Hematopoietic multipotent progenitor cell treated with erythropoietin and hydrocortisone succinate and interleukin-3 and kit ligand, for 15 days (in vitro differentiated cells): ENCODE measurements at places on chromosomes 12 and 14.
A peak's percentile ranks its signal among the peaks of the same experiment; 100 is the strongest.

DNA sequence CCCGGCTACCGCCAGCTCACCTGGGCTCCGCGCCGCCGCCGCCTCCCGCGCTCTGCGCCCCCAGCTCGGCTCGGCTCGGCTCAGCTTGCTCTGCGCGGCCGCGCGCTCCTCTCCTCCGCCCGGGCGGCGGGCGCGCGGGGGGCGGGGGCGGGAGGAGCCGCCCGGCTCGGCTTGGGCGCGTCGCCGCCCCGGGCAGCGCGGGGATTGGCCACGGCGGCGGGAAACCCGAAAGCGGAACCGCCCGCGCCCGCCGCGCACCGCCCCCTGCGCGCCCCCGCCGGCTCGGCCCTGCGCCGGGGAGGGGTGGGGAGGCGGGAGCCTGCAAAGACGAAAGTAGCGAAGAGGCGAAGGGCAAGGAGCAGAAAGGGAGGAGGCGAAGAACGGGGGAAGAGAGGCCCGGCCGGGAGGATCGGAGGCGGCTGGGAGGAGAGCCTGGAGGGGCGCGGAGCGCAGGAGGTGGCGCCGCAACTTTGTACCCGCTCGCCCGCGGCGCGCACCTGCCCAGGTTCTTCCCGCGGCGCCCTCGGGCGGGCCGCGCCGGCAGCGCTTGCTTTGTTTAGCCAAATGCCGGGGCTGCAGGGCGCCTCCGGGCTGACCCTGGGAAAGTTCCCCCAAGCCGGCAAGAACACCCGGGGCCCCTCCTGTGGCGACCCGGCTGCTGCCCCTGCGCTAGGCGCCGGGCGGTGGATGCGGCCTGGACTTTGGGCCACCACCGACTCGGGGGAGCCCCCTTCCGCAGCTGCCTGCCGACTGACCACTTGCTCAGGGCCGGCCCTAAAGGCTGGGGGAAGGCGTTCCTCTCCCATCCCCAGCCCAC, at the start of gene CAMKK2:
CAMKK2 (minus strand) TSS at position 92 of the 817 bp plus-strand sequence. CDS start 22,183 bp downstream, outside the sequence.
- DNase-seq = peak; percentile 82

GRCh38 chr14:21999402-21999801, 325.8 kb upstream of the OR4E1 start:
- DNase-seq = no peak

DNA sequence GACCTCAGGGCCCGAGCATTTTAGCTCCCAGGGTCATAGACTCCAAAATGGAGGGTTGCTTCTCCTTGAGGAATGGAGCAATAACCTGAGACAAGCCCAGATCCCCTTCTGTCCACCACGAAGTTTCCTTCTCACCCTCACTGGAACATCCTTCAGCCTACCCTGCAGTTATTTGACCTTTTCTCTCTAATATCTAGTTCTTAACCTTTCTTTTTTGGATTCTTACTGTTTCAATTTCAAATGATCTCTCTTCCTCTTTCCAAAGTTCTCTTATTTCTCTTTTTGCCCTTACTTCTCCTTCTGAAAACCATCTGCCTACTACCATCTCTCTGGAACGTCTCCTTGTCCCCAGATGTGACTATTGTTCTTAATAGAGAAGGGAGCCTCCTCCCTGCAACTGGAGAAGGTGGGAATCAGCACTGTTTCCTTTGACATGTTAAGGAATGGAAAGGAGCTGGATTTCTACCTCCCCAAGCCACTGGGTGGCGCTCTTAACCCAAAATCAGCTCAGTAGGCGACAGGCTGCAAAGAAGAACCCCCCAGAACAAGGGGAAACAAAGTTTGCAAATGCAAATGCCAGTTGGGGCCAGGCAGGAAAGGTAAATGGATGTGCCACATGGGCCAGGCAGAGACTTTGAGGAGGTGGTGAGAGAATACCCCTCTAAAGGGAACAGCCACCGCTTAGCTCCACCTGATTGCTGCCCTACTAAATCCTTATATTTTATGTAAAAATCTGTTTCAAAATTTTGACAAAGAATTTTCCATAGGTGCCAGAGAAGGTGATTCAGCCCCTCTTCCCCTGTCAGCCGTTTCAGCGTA, 22.4 kb upstream of the PDE1B start:
- DNase-seq = peak; percentile 21

DNA sequence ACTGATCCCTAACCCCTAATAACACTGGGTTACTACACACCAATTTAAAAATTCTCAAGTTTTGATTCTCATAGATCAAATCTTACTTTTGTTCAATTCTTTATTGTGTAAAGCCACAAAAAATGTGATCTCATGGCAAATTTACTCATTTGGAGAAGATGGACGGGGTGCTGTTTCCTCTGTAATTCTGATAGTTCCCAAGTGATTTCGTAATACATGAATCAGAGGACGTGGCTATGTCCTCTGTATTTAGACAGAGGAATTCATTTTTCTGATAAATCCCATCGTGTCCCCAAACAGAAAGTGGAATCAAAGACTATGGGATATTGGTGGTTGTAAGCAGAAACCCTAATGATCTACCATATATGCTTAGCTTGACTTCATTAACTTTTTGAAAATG, 76.6 kb upstream of the GNG2 start:
- DNase-seq = no peak

- no peak for DNase-seq
Observed at GRCh38 chr12:102958073-102958829, 777 bp downstream of the ASCL1 start.

DNA sequence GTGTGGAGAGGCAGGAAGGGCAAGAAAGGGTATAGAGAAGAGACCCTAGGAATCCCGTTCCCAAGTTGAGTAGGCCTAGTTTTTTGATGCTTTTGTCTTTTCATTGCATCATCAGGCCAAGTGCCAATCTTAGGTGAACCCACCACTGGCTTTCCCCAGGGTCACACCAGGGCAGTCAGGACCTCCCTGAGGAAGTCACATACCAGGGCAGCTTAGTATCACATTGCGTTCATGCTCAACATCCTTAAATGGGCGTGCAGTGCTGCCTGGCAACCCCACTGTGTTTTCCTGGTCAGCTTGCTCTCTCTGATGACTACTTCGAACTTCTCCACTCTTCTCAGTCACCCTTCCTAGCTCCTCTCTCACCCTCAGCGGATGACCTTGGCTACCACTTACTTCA, 9.0 kb downstream of the ASIC1 start:
- no peak for DNase-seq

GRCh38 chr14:94761348-94761996, 8.4 kb downstream of the GSC start:
- no peak for DNase-seq

- DNase-seq = no peak
Observed at GRCh38 chr12:110310763-110311162, 29.7 kb downstream of the ATP2A2 start.

DNA sequence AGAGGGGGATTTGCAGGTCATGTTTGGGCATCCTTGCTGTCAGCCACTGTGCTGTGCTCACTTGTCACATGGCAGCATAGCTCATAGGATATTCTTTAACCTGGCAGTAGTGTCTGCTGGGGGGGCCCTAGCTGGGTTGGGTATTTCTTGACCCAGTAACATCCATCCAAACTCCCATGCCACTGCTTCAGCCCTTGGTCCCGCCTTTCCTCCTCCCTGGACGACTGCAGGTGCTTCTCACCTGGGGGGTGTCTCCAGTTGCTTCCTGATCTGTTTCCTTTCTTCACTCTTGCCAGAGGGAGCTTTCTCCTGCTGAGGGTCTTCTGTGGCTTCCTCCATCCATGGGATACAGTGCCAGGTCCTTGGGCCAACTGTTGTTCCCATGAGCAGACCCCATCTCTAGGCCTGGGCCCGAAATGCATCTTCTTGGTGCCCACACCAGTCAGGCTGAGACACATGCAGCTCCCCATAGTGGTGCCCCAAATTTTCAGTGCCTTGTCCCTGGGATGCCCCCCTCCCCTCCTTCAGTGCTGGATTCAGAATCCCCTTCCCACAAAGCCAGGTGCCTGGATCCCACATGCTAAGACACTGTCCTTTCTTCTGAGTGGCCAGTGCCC, 20.5 kb downstream of the C14orf132 start:
- no peak for DNase-seq

GRCh38 chr14:60655898-60656685, 6.8 kb upstream of the SIX1 start:
- DNase-seq = no peak

GRCh38 chr14:53367644-53368026, 214.5 kb upstream of the DDHD1 start:
- no peak for DNase-seq

- DNase-seq = no peak
Observed at GRCh38 chr12:25792031-25792430, 166.5 kb upstream of the RASSF8 start.

- no peak for DNase-seq
Observed at GRCh38 chr14:103434868-103435442, 49.7 kb downstream of the MARK3 start.

GRCh38 chr14:101470266-101470665, 91.0 kb upstream of the DIO3 start:
- DNase-seq = no peak

GRCh38 chr14:63496837-63497400, 46.3 kb downstream of the PPP2R5E start:
- no peak for DNase-seq

- no peak for DNase-seq
Observed at GRCh38 chr14:81727218-81727617, 193.6 kb upstream of the SEL1L start.

DNA sequence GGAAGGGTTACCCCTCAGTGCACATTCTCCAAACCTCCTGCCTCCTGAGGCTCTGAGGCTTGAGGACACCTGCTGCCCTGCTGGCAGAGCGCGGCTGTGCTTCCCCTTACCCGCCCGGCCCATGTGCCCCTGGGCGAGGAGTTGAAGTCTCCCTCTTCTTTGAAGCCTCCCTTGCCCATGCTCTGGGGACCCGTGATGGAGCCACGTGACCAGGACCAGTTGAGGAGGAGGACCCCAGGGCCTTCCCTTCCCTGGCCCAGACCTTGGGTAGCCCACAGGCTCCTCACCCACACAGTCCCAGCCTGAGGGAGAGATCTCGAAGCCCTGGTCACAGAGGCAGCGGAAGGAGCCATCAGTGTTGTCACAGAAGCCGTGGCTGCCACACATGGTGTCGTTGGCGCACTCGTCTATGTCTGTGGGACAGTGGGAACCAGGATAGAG, 12.9 kb downstream of the ISCA2 start:
- no peak for DNase-seq

DNA sequence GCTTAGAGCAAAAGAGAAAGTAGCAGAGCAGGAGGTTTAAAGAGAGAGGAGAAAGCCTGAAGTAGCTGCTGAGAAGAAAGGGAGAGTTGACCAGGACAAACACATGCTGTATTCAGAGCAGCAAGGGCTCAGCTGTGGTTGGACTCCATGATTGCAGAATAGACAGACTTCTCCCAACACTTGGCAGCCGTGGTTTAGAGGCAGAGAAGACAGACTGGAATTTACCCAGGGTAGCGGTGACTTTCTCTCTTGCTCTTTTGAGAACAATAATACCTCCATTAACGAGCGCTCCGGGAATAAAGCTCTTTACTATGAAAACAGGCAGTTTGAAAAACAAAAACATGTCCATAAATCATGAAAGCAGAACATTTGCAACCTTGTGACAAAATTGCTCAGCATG, 21.4 kb upstream of the IGF1 start:
- no peak for DNase-seq

GRCh38 chr14:99510556-99511139, 29.4 kb downstream of the CCNK start:
- no peak for DNase-seq

DNA sequence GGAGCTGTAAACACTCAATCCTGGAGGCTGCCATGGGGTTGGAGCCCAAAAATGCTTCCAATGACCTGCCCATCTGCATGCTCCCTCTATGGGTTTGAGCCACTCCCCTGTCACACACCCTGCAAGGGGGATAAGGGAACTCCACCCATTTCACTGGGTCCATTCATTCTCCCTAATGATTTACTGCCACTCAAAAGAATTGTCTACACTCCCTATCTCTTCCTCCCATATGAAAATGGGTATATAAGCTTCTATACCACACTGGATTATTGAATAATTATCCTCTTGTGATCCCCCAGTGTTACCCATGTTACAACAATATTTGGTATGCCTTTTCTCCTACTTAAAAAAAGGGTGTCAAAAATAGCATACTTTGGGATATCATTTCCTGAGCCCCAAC, 260.8 kb upstream of the CCDC196 start:
- DNase-seq = no peak

DNA sequence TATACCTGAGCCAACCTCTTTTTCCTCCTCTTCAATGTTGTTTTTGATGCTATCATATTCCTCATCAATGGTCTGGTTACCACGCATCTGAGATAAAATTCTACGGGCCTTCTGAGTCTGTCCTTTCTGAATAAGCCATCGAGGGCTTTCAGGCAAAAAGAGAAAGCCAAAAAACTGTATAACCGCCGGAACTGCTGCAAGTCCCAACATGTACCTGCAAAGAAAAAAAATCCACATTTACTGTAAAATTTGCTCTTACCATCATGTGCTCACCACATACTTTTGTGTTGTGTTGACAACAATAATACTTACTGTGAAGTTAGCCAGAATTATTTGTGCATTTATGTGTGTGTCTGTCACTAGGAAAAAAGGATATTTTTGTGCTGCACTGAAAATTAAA, 77.6 kb downstream of the SLC2A13 start:
- no peak for DNase-seq

- no peak for DNase-seq
Observed at GRCh38 chr12:49008943-49009342, 9.6 kb downstream of the PRKAG1 start.

DNA sequence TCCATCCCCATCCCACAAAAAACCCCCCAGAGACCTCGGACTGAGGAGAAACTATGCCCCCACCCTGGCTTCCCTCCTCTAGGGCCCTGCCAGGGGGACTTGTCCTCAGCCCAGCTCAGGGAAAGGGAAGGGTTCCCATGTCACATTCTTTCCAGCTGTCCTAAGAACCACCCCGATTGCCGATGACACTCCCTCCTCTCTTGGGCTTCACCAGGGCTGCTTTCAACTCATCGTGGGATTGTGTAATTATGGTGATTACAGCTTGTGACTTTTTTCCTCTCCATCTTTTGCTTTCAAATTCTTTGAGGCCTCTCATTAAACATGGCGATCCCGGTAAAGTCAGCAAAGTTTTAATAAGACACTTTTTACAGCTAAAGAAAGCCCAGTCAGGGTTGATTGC, 344.0 kb downstream of the DPF3 start:
- DNase-seq = no peak

- DNase-seq = no peak
Observed at GRCh38 chr12:16347391-16348298, at the start of gene MGST1. Gene MGST1, plus strand, starts transcription at chr12:16347645. Its CDS starts 6,608 bp downstream, at chr12:16354253.
